Germinal center (tissue), 1 donor: ENCODE measurements at places on chromosomes 16 and 17.

DNA sequence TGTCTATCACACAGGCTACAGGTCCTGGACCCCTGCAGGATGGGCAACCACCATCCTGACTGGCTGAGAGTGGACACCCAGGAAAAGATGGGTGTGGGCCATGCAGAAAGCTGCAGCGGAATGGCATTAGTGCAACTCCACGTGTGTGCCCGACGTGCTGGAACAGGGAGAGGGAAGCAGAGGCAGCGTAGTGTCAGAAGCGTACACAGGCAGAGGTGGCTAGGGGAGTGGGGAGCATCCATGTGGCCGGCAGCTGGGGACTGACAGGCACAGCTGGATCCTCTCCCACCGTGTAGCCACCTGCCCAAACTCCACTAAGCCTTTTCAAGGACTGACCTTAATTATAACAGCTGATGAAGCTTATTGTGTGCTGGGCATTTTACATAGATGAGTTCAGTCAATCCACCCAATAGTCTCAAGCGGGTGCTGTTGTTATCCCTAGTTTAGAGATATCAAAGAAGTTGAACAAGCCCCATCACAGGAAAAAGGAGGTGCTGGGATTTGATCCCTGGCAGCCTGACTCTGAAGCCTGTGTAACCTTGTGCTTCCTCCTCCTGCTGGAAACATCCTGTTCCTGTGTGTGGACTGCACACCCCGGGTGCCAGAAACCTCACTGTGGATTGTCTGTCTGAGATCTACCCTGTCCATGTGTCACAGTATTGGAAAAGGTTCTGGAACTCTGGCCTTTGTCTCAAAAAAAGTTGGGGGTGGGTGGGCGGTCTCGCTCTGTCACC lies 114.0 kb downstream of the PRKCA start:
- no peak for DNase-seq

DNA sequence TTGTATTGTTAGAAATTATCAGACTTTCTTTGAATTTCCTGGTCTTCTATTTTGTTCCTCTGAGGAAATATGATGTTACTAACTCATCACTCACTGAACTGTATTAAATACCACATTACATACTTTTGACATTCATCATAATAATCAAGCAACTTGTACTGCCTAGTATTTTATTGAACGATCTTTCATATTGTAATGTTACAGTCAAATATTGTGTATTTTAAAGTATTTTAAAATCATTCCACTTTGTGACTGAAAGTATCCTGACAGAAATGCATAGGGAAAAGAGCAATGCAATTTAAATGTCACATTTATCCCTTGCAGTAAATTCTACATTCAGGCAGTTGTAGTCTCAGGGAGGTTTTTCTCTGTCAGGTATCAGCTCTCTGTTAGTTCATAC lies 1557.4 kb downstream of the CDH8 start:
- DNase-seq, result no peak

- no peak for DNase-seq
Measured at GRCh38 chr16:79320956-79321355, 279.6 kb downstream of the MAF start.

DNA sequence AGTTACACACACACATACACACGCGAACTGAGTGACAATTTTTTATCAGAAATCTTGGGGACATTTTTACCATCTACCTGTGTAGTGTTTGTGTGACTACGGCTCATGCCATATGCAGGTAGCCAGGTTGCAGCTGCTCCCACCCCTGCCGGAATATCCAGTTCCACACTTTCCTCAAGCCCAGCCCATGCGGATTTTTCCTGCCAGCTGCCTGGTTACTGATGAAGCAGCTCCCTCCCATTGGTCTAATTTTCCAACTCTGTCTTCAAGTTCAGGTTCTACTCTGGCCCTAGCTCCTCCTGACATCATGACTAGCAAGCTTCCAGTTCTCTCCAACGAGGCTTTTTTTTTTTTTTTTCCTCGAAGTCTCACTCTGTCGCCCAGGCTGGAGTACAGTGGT lies 4.8 kb downstream of the GSG1L2 start:
- DNase-seq, result no peak

DNA sequence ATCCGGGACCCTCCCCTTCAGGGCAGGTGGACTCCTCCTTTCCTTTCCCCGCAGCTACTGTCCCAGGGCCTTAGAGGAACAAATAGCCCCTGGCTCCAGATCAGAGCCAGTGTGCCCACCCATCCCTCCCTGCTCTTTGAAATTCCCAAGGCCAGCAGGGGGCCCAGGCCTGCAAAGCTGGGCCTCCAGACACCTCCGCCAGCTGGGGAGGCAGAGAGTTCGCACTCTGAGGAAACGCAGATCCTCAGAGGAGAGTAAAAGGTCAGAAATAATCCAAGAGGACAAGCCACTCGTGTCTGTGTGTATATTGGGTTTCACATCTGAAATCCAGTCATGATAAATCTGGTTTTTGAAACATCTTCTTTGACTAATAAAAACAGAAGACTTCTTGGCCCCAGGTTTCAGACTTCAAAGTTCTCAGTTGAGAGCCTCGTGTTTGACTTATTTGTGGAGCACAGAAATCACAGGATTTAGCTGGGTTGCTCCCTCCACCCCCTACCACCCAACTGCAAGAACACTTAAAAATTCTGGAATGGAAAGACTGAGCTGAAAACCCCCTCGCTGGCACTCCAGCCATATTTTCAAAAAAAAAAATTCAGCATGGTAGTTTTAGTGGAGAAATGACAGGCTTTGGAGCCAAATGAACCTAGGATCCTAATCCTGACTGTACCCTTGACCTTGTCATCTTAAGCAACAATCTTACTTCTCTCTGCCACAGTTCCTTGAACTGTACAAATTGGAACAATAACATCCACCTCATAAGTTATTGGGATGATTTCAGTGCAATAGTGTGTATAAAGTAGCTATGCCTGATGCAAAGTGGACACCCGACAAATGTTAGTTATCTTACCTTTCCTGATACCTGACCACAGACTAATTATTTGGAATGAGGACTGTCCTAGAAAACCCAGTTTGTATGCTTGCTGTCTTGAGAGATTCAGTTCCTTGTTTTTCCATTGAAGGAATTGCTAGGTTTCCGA lies 44.5 kb upstream of the TBX2 start:
- no peak for DNase-seq

DNA sequence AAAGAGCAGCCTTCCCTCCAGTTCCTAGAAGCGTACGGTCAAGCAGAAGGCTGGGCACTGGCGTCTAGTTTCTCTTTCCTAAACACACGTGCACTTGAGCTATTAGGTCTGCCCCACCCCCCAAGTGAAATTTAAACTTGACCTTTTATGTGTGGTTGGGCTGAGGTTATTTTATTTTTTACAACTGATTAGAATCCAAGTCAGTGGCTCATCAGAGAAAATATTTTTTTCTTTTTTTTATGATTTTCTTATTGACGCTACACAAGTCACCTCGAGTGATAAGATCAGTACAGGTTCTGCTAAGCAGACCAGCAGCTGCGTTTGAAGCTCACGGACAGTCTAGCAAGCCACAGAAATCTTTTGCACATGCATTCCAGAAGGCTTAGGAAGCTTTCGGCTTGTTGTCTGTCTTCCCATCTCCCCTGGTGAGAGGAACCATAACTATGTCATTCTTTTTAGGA lies 95.1 kb downstream of the ZFHX3 start:
- no peak for DNase-seq

- DNase-seq, result no peak
Measured at GRCh38 chr17:70073310-70073709, 1.7 kb upstream of the KCNJ16 start.

DNA sequence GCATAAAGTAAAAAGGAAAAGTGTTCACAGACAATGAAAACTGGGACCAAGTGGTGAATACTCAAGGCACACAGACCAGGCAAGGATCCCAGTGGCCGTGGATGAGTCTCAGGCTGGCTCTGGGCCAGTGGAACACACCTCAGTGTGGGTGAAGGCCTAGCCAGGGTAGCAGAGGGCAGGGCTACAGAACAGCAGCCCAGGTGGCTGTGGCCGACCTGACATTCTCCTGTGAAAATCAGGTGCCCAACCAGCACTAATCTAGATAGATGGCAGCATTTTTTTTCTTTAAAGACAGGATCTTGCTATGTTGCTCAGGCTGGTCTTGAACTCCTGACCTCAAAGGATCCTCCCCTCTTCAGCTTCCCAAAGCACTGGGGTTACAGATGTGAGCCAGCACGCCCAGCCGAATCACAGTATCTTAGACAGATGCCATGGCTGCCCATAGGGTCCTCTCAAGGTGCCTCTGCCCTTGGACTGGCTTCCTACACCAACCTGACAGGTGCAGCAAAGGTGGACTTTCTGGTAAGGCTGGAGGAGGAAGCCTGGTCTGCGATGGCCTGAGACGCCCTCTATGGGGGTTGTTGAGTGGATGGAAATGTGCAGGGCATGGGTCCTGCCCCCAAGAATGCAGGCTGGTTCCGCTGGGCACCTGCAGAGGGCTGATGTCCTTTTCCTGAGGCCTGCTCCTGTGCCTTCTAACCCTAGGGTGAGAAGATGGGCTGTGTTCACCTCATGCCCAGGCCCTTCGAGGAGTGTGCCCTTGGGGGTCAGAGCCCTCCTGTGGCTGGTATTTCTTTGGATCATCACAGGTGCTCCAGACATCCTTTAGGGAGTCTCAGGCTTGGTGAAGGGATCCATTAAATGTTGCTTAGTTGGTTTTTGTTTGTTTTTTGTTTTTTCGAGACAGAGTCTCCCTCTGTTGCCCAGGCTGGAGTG lies 3.8 kb upstream of the P4HB start:
- DNase-seq, result no peak

DNA sequence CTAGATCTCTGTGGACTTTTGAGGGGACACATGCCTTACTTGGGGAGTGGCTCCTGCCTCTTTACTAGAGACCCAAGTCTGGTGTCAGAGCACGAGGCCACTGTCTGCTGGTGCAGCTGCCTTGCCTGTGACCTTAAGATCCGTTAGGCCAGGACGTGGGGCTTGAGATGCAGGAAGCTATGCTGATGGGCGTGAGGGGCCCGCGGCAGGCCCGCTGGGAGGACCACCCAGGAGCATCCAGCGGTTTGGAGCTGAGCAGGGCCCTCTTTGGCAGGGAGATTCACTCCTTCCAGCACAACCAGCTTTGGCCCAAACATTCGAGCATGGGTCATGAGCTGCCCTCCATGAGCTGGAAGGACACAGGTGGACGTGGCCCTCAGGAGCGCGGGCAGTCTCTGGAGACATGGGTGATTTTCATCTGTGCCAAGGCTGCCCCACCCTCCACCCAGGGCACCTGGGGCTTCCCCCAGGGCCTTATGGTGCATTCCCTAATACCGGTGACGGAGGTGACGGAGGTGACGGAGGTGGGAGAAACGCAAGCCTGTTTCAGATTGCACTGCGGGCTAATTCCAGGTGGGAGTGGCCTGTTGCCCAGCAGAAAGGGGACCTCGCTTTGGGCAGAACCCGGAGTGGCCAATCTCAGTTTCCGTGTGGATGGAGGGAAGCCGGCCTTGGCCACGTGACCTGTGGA lies 12.7 kb downstream of the LGALS3BP start:
- no peak for DNase-seq

DNA sequence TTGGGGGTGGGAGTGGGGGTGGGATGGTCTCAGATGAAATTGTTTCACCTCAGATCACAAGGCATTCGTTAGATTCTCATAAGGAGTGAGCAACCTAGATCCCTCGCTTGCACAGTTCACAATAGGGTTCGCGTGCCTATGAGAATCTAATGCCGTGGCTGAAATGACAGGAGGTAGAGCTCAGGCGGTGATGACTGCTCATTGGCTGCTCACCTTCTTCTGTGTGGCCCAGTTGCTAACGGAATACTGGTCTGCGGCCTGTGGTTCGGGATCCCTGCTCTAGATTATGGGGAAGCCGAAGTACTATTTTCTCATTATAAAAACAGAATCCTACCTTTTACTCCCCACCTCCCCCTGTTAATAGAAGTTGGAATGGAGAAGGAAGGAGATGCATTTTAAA lies 18.9 kb downstream of the CLTC start:
- no peak for DNase-seq

GRCh38 chr16:82769845-82770244 lies 143.1 kb downstream of the CDH13 start:
- DNase-seq, result no peak

DNA sequence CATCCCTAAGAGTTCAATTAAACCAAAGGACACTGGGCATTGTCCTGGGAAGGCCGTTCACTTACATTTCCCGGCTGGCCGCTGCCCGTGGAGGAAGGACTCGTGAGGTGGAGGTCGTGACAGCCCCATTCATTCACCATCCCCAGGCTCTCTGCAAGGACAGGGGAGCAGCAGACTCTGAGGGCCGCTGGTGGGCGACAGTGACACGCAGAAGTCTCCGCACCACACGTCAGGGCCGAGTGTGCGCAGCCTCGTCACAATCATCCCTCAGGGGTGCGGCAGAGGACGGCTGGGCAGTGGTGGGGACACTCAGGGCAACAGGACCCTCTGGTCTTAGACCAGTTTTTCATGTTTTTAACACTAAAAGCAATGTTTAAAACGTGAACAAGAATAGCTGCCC lies 21.7 kb downstream of the UNKL start:
- DNase-seq, result no peak

GRCh38 chr16:3020604-3021448 lies 658 bp downstream of the TNFRSF12A start:
- DNase-seq, result no peak

GRCh38 chr17:13576661-13577526 lies 24.8 kb downstream of the HS3ST3A1 start:
- DNase-seq, result no peak

- DNase-seq, result no peak
Measured at GRCh38 chr17:49016775-49017463, 19.7 kb downstream of the IGF2BP1 start.

- DNase-seq, result no peak
Measured at GRCh38 chr16:12542818-12543699, 260.6 kb downstream of the CPPED1 start.

DNA sequence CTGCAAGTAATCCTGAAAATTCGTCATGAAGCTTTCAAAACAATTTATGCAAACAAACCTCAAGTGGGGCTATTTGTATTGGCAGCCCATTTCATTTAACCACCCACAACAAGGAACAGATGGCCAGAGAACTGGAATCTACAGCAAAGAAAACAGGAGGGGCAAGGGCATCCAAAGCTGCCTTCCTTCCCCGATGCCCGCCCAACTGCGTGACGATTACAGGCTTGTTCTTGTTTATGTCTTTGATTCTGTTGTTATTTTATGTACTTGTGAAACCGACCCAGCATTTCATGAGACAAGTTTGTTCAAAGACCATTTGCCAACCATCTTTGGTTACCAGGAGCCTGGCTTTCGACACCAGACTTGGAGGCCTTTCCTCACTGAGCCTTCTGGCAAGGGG lies 59.1 kb upstream of the IRX6 start:
- no peak for DNase-seq

DNA sequence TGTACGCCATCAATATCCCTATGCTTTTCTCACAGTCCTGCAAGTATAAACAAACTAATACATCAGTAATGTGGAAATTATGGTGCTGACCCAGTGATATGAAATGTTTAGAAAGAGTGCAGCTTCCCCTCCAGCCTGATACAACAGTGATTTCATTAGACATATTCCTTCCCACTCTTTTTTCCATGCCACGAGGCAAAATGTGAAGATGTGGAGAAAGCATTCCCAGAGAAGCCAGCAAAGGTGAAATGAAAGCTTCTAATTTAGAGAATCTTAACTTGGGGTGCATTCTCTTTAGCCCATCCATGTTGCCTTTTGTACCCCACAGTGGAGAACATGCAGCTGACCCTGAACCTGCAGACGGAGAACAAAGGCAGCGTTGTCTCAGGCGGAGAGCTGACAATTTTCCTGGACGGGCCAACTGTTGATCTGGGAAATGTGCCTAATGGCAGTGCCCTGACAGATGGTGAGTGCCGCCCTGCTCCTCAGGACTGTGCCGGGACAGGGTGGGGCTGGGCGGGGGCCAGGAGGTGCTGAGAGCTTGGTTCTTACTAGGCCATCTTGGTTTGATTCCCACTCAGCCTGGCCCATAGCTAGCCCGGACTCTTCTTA lies 77.8 kb downstream of the WWP2 start:
- no peak for DNase-seq
